ENCODE measurements at places on chromosomes 12 and 14.

GRCh38 chr12:103809154-103809553 lies 31.9 kb downstream of the NT5DC3 start:
- DNase-seq: no peak

DNA sequence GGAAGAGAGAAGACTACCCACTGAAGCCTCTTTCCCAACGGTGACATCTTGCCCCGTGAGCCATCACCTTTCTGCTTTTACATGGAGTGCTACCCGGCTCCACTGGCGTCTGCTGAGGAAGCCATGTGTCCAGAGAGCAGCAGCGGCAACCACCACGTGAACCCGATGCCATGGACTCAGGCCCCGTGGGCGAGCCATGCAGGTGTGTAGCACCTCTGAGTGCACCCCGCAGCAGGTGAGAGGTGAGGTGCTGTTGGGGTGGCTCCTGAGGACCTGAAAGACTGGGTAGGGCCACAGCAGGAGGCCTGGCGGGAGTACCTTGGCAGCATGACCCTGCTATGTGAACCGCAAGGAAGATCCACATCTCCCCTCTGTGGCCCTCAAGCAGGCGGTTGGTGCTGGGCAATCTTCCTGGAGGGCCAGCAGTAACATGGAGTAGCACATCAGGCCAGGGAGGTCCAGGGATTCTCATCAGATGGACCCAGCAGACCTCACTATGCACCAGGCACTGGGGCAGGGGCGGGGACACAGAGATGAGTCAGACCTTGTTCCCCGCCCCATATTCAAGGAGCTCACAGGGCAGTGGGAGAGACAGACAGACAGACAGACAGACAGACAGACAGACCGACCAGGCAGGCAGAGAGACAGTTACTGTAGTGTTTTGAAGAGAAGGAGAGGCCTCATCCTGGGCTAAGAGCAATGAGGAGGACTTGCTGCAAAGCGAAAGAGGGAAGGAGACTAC lies 129.6 kb downstream of the PAPOLA start:
- no peak for DNase-seq

DNA sequence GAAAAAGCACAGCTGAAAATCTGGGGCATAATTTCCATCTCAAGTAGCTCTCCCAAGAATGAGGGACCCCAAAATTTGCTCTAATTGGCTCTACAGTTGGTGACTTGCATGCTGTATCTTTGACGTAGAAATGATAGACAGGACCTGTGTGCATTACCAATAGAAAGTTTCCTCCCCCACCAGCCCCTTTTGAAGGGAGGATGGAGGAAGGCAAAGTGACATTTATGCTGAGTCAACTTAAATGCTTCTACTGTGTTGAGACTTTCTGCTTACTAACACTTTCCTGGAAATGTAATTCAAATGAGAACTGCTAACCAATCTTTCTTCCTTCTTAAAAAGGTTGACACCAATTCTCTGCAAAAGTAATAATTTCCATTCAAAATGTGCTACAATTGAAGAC lies 31.9 kb downstream of the TSPAN8 start:
- DNase-seq: no peak

GRCh38 chr14:74843653-74844052 lies 32.3 kb downstream of the PROX2 start:
- DNase-seq: peak; percentile 74

GRCh38 chr12:68636268-68636667 lies 25.6 kb downstream of the RAP1B start:
- DNase-seq: peak; percentile 82

DNA sequence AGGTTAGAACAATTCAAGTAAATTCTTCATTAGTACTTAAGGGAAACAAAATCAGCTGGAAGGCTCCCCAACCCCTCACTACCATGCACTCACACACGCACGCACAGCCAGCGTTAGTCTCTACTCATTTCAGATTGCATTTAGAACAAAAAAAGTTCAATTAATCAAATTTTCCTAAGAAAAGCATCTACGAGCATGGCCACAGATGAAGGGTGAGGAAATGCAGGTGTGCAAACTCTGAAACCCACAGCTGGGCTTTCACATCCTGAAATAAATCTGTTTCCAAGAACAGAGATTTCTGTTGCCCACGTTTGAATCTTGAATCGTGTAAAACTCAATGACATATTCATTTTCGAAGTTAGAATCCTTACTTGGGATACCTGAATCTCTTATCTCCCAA lies 62.6 kb downstream of the SEL1L start:
- DNase-seq: no peak

DNA sequence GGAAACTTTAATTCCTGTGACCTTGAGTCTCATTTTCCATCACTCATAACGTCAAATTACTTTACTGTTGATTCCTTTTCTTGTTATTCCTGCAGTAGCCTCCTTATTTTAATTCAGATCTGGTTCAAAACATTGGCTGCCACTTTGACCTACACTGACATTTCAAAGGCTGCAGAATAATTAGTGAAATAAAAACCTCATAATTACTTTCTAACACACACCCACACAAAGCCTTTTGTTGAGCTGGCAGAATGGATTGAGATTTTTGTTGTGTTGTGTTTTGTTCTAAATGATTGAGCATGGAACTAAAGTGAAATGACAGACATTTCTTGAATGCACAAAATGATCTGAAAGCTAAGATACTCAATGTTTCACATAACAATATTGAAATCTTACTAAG lies 507.5 kb upstream of the STXBP6 start:
- DNase-seq: no peak

- DNase-seq: no peak
These were observed 125.3 kb downstream of the FBXL14 start for GRCh38 chr12:1469070-1469469.

DNA sequence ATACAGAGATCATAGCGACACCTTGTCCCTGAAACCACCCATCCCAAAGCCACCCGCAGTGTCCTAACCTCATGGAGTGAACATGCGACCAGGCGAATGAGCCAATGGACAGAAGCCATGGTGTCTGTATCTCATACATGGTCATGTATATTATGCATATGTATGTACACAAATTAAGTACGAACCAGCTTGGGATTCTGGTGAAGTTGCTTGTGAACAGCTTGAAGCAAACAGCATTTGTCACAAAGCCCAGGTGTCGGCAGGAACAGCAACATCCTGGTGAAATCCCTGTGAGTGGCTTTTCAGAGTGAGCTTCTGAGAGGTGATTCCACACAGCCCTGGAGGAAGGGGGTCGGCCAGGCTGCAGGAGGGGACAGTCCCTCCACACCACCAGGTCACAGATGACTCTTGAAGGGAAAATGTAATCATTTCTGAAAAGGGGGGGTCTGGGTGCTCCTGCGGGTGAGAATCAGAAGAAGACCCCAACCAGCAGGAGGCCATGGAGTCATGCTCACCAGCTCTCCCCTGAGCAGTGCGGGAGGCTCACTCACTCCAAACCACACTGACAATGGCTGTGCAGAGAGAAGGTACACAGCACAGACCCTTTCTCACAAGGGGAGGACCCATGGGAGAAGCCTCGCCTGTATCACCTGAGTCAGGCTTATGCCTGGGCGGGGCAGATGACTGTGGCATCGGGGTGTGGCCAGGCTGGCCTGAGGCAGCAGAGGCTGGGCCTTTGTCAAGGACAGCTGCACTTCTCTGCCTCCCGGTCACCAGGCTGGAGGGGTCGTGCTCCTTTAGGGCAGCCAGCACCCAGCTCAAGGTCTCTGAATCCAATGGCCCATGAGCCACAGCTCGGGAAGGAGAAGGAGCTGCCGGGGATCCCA lies 14.3 kb downstream of the CHGA start:
- no peak for DNase-seq

DNA sequence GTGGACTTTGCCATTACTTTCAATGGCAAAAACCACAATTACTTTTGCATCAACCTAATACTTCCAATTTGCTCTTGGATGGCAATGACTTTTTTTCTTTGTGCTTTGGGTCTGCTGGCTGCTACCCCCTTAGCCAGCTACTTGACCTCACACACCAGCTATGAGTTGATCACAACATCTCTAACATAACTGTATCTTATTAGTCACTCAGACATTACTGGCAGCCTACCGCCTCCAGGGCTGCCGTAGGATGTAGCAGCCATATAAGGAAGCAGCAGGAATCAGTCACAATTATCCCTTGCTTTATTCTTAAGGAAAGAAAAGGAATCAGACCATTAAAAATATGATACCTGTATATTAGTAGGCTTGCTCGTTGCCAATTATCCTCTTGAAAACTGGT lies 260.5 kb downstream of the ADAMTS20 start:
- peak; percentile 79 for DNase-seq

DNA sequence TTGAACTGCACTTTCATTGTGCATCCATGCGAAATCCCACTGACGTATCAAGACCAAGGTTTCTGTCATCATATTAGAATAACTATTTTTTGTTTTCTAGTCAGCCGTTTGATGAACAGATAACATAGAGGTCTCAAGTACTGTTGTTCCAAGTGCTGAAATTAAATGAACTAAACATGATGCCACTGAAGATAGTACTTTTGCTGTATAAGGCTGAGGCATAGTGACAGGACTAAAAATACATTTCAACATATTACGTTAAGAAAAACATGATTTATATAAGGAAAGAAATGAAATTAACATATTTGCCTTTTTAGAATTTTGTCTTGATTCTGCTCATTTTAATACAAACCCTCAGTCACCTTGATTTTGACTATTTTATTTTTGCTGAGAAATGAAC lies 82.2 kb downstream of the ANO6 start:
- no peak for DNase-seq

DNA sequence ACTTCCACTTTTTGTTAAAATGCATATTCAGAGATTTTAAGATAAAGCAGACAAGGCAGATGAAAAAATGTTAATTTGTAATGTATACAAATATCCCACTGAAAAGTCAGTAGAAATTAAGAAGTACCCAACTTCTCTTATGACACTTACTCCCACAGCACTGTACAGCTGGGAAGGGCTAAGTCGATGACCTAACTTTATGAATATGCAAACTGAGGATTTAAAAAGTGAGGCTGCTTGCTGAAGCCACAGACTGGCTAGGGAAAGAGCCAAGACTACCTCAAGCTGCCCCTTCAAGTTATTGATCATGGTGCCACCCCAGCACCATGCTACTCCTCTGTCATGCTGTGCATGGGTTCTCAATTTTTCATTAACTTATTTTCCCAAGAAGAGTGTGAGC lies 17.0 kb downstream of the PPM1H start:
- no peak for DNase-seq

GRCh38 chr12:116784238-116784612 lies 46.1 kb downstream of the RNFT2 start:
- no peak for DNase-seq

DNA sequence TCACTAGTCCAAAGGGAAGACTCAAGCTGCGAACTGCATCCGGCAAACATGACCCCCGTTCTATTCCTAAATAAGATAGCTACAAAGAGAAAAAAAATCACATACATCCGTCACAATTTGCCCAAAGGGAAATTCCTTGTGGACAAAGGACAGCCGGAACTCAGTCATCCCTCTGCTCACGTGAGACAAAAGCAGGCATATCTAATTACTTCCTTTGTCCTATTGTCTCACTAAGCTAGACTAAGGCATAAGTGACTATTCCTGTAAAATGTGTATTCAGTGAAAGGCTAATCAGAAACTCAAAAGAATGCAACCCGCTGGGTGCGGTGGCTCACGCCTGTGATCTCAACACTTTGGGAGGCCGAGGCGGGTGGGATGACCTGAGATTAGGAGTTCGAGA lies 27.2 kb upstream of the NINJ2 start:
- no peak for DNase-seq

DNA sequence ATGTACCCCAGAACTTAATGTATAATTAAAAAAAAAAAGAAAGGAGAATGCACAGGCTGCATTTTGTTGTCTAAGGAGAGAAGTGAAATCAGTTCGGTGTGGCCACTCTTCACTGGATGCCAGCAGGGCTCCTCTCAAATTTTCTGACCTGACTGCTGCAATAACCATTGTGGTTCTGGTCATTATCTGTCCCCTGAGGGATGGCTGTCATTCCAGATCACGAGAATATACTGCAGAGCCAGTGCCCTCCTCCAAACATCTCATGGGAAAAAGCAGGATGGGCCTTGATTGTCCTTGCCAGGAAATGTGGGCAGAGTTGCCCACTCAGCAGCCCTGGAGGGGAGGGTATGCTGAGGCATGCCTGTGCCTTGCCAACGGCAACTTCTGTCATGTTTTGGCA lies 139.1 kb downstream of the SLC8A3 start:
- no peak for DNase-seq

- DNase-seq: no peak
These were observed 14.6 kb upstream of the NUDT14 start for GRCh38 chr14:105195522-105196264.

DNA sequence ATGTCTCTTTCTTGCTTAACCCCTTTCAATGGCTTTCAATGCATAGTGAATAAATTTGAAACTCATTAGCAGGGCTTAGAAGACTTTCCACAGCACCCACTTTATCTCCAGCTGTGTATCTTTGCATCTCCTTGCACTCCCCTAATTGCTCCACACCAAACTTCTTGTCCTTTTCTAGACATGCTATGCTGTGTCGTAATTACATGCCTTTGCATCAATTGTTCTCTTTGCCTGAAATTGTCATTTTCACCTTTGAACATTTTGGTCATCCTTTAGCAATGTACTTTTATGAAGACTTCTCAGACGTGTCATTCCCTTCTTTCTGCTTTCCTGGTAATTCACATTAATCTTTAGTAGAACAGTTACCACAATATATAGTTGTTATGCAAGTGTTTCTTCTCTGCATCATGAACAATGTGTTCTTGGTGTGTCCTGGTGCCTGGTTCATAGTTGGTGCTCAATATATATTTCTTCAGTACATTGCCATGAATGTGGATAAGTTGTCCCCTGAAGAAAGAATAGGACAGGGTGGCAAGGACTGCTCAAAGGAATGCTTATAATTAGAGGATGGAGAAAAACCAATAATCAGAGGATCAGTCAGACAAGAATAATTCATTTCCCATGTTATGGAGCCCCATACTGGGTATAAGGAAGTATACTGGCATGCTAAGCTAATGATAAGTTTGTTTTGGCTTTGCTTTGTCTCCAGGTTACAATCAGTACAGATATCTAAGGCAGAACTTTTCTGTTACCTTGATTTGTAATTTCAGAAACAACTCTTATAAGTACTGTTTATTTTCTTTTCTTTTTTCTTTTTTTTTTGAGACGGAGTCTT lies 27.2 kb downstream of the ARF6 start:
- DNase-seq: no peak

GRCh38 chr12:124232654-124232987 lies 62.3 kb upstream of the RFLNA start:
- no peak for DNase-seq

- peak; percentile 41 for DNase-seq
These were observed 69.8 kb downstream of the HMGA2 start for GRCh38 chr12:65894088-65894487.

GRCh38 chr12:27426743-27427487 lies 19.6 kb upstream of the SMCO2 start:
- no peak for DNase-seq

GRCh38 chr14:47691829-47692228 lies 16.4 kb upstream of the MDGA2 start:
- DNase-seq: no peak

- peak; percentile 33 for DNase-seq
These were observed 26.3 kb upstream of the CD69 start for GRCh38 chr12:9786726-9787717.

Data from GM23248 (cell line).